ENCODE measurements at places on chromosomes 1 and 21. TPM values are rescaled to one million over a fixed set of nuclear protein-coding genes. Genes with fewer than 3 reads are reported as not detected.
A peak's percentile ranks its signal among the peaks of the same experiment; 100 is the strongest.

PPIAL4G gene
- not detected for total RNA-seq

DEPDC1 gene
- 1.7 TPM for total RNA-seq

S100A12 gene
- not detected for total RNA-seq

LIPI gene
- not detected for total RNA-seq

HPCA gene
- total RNA-seq: not detected

- no peak for DNase-seq
Measured at GRCh38 chr1:238248356-238248755, 357.6 kb upstream of the ZP4 start.

- no peak for DNase-seq
Measured at GRCh38 chr1:33168556-33169289, 13.1 kb downstream of the TRIM62 start.

DNA sequence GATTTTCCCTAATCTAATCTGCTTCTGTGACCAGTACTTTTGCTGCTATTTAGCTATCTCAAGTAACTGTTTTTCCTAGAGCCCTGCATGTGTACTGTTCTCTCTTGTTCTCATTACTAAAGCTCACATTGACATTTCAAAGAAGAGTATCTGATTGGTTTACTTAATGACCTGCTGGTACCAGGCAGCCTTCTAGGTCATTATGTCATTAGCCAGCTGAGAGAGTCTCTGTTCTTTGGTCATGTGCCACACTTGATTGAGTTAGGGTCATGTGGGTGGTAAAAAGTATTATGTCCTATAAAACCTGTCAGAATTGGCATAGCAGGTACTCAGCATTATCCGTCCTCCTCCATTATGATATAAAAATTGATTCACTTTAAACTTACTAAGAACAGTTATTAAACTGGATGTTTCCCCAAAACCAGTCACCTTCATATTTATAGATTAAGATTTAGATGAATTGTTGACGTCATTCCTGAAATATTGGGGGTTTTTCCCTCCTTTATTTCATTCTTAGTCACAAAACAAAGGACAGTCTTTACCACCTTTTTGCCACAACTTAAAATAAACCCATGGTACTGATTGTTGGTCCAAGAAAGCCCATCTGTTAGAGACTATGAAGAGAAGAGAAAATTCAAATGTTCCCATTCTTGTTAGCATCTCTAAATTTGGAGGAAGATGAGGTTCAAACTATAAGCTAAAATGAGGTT, 22.2 kb downstream of the FNDC5 start:
- DNase-seq: no peak

GRCh38 chr1:159090286-159091179, 14.0 kb upstream of the AIM2 start:
- DNase-seq: no peak

- DNase-seq: no peak
Measured at GRCh38 chr1:47348246-47348645, 14.7 kb downstream of the CMPK1 start.

GRCh38 chr1:165444897-165445370, at the start of gene RXRG:
TSS of gene RXRG (minus strand) at chr1:165445126. CDS start at chr1:165444893, 233 bp downstream.
- no peak for DNase-seq

DNA sequence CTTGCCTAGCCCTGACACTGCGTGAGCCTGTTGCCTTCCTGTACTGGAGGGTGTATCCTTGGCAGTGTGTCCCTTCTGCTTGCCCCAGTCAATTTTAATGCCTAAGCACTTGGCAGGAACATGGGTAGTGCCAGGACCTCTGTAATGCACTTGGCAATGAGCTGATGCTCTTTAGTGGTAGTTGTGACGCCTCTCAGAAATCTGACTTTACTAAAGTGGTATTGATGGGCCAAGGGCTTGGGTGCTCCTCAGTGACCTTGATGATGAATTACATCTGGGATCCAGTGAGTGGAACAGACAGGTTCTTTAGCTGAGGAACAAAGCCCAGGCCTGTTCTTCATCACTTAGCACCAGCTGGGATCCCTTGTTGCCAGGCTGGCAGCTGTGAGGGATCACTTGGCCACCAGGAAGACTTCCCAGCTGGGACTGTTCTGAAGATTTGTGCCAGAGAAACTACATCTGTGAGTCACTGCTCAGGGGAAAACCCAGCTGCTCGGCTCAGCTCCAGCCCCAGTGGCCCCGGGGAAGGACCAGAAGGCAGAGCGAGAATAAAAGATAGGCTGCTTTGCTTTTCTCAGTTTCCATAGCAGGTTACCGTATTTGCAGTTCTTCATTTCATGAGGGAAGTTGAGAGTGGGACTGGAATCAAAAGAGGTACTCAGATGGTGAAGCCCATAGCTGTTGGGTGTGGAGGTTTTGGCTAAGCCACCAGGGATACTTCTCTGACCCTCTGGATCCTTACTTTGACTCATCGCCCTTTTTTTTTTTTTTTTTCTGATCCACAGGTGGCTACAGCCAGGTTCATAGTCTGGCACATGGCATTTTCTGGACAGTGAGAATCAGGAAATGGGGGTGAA, 28.5 kb upstream of the KCNA2 start:
- peak; percentile 78 for DNase-seq

DNA sequence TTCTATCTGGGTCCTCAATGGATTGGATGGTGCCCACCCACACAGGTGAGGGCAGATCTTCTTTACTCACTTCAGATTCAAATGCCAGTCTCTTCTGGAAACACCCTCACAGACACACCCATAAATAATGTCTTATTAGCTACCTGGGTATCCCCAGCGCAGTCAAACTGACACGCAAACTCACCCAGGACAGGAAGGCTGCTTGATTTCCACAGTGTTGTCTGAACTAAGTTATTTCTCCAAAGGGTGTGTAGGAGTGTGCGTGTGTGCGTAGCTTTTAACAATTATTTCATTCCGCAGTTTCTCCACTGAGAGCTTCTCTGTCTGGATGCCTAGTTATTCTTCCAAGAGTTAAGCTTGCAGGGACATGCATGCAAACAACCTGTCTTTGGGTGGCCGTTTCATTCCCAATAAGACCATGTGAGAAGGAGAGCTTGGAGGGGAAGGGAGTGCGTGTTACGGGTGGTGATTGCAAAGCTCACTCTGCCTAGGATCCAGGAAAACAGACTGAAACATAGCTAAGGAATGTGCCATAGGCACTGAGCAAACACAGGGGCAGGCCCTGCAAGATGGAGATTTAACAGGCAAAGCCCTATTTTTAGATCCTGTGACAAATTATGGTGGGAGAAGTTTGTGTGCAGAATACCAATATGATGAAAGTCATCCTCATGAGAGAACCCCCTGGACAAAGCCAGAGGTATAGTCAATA, 269.7 kb downstream of the DYRK1A start:
- no peak for DNase-seq

DNA sequence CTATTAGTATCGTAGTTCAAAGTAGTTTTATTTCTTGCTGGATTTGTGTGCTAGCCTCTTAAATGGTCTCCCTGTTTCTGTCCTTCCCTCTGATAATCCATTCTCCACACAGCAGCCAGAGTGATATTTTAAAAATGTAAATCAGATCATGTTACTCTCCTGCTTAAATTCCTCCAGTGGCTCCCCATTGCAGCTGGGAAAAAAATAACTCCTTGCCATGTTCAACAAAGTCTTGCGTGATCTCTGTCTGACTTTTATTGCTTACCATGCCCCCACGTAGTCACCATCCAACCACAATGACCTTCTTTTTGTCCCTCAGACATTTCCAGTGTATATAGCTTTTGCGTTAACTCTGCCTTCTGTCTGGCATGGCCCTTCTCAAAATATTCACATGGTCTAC, 178.8 kb downstream of the FGGY start:
- no peak for DNase-seq

- no peak for DNase-seq
Measured at GRCh38 chr1:23290836-23291565, 53.1 kb downstream of the HNRNPR start.

DNA sequence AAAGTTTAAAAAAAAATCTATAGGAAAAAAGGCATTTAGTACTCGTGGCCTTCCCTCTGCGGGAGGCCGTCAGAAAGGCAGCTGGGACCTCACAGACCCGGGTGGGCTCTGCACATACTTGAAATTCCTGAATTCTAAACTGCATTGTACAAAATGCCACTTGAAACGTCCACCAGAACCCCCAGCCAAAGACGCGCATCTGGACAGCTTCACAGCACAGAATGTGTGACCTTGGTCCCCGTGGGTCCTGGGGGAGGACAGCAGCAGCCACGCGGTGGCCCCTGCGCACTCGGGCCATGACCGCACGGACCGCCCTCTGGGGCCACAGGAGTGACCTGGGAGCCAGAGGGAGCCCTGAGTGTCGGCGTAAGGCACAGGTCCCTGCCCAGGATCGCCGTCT, 20.6 kb upstream of the MRPS14 start:
- no peak for DNase-seq

- no peak for DNase-seq
Measured at GRCh38 chr1:41305576-41306363, 55.5 kb upstream of the FOXO6 start.

- no peak for DNase-seq
Measured at GRCh38 chr1:101207891-101208290, 28.9 kb upstream of the S1PR1 start.

GRCh38 chr21:31622397-31622796, 37.1 kb upstream of the SOD1 start:
- DNase-seq: no peak

DNA sequence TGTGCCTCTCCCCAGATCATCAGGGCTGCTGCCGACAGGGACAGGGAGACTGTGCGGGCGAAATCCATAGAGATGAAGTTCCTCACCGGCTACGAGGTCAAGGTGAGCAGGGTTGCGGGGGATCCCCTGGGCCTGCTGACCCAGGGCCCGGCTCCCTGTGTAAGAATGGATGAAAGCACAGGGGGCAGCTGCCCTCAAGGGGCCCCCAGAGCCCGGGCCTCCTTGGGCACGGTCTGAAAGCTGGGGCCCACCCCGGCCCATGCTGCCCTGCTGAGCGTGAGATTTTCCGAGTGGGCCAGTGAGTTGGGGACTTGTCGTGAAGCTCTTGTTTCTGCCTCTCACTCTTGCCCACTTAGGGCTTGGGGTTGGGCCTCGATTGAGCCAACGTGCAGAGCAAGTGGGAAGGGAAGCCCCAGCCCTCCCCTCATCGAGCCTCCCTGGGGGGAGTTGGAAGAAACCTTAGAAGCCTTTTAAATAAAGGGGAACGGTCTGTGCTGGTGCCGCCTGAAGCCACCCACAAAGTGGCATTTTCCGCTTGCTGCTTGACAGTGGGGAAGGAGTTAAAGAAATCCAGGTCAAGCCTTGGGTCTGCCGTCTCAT, 45.2 kb downstream of the COQ8A start:
- no peak for DNase-seq

GRCh38 chr21:28439788-28440187, 552.9 kb downstream of the LTN1 start:
- no peak for DNase-seq

- DNase-seq: no peak
Measured at GRCh38 chr21:34844924-34845238, 176.1 kb downstream of the CLIC6 start.

DNA sequence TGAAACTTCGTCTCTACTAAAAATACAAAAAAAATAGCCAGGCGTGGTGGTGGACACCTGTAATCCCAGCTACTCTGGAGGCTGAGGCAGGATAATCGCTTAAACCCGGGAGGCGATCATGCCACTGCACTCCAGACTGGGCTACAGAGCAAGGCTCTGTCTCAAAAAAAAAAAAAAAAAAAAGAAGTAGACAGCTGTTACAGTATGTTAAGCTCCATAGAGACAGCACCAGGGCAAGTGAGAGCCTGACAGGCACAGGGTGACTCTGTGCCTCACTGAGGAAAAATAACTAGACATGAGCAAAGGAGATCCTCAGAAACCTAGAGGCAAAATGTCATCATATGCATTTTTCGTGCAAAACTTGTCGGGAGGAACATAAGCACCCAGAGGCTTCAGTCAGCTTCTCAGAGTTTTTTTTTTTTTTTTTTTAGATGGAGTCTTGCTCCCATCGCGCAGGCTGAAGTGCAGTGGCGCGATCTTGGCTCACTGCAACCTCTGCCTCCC, 9.0 kb upstream of the PRDX1 start:
- DNase-seq: no peak

GRCh38 chr1:53274026-53274425, 35.7 kb upstream of the MAGOH start:
- DNase-seq: no peak
